Effector memory CD8-positive, alpha-beta T cell (primary cell): ENCODE measurements at places on chromosomes 7 and 10.
A peak's percentile ranks its signal among the peaks of the same experiment; 100 is the strongest.

GRCh38 chr7:47941136-47941844 is 7.0 kb downstream of the PKD1L1 start:
- no peak overlapping the region for H3K27ac ChIP-seq
- H3K4me1 ChIP-seq: no peaks in the 10 kb centered on the region
- DNase-seq: no peak
- no peak overlapping the region for H3K4me3 ChIP-seq
- no peaks in the 10 kb centered on the region for H3K36me3 ChIP-seq

- H3K4me3 ChIP-seq: no peak overlapping the region
- no peak overlapping the region for H3K27ac ChIP-seq
- no peaks in the 10 kb centered on the region for H3K36me3 ChIP-seq
Measured at GRCh38 chr7:53431901-53432300, 396.5 kb downstream of the POM121L12 start.

DNA sequence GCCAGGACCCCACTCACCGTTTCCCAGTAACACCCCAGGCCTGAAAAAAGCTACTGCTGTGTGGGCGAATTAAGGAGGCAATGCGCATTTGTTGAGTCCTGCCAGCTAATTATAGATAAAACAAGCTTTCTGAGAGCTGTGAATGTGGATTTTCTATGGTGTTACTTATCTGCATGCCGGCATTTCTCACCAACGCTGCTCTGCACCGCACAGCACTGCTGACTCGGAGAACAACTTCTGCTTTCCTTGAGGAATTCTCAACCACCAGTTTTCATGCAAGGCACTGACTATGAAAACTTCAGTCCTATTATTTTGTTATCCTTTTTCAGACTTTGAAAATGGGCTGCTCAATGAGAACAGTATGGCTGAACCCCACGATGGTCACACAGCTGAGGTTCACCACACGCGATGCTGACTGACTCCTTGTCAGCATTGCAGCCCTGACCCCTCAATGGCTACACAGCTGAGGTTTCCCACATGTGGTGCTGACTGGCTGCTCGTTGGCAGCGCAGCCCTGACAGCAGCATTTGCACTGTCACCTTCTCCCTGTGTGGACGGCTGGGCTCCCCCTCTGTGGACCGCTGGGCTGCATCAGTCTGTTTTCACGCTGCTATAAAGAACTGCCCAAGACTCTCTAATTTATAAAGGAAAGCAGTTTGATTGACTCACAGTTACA is 190.6 kb downstream of the DIP2C start:
- H3K27ac ChIP-seq: peak overlapping the region; percentile 30
- H3K27me3 ChIP-seq: peaks cover 21% of the 10 kb centered on the region
- no peaks in the 10 kb centered on the region for H3K36me3 ChIP-seq
- no peak overlapping the region for H3K4me3 ChIP-seq
- H3K4me1 ChIP-seq: peaks cover 13% of the 10 kb centered on the region

DNA sequence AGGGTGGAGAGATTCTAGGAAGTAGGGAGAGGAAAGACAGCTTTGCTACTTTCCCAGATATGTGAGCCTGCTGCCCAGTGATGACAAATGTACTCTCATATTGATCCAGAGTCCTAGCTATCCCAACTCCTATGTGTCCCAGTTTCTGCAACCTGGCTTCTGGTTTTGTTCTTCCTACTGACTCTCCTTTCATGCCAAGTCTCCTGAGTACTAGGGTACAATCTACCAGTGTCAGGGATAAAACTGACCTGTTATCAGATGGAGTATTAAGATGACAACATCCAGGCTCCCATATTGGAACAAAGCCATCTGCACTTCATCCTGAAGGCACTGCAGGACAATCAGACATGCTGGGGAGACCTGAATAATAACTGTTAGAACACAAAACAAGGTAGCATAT is 233.7 kb upstream of the PHYHIPL start:
- no peak overlapping the region for H3K27ac ChIP-seq
- H3K4me3 ChIP-seq: no peak overlapping the region
- no peaks in the 10 kb centered on the region for H3K27me3 ChIP-seq
- H3K36me3 ChIP-seq: no peaks in the 10 kb centered on the region
- DNase-seq: no peak
- H3K4me1 ChIP-seq: no peaks in the 10 kb centered on the region

DNA sequence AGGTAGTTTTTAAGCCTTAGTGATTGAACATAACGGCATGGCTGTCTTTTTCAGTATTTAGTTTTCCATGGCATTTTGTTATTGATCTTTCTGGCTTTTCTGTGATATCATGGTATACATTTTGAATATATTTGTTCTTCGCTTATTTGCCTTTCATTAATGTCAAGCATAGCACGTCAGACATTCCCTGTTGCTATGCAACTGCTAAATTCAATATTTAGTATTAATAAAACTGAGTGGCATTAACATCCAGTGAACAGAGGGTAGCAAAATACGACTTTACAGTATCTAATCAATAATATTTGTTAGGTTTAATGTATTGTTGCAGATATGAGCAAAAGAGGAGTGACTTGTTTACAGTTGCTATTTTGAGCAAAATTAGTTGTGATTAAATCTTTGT is 72.5 kb downstream of the LCOR start:
- H3K27me3 ChIP-seq: no peaks in the 10 kb centered on the region
- peaks cover 47% of the 10 kb centered on the region for H3K4me1 ChIP-seq
- H3K27ac ChIP-seq: no peak overlapping the region

DNA sequence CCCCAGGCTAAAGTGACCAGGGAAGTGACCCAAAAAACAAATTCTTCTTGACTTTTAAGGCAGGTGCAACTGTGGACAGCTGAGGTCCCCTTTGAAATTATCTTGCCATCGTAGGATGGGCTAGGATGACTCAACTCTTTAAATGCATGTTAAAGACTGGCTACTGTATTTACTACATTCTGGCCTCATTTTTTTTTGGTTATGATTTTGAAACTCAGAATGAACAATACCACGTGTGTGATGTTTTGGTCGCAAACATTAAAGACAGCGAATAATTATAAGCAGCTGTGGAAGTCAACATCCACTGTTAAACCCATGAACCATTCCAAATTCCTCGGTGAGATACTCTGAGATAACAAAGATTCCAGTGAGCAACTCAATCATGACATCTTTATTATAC is 1.2 kb upstream of the SLC13A4 start:
- peaks cover 33% of the 10 kb centered on the region for H3K27me3 ChIP-seq
- no peak overlapping the region for H3K27ac ChIP-seq
- H3K4me1 ChIP-seq: no peaks in the 10 kb centered on the region
- no peak overlapping the region for H3K4me3 ChIP-seq

GRCh38 chr10:114654822-114655575 is 3.1 kb downstream of the ABLIM1 start:
- peaks cover 3% of the 10 kb centered on the region for H3K36me3 ChIP-seq
- no peak overlapping the region for H3K27ac ChIP-seq
- H3K4me3 ChIP-seq: no peak overlapping the region
- DNase-seq: no peak
- peaks cover 12% of the 10 kb centered on the region for H3K27me3 ChIP-seq

- no peak for DNase-seq
- H3K4me3 ChIP-seq: no peak overlapping the region
- H3K4me1 ChIP-seq: no peaks in the 10 kb centered on the region
- no peaks in the 10 kb centered on the region for H3K36me3 ChIP-seq
Measured at GRCh38 chr7:128728598-128728997, 10.6 kb upstream of the CALU start.

GRCh38 chr7:36083626-36084380 is 69.3 kb upstream of the EEPD1 start:
- peaks cover 18% of the 10 kb centered on the region for H3K27me3 ChIP-seq
- no peaks in the 10 kb centered on the region for H3K4me1 ChIP-seq
- no peak for DNase-seq
- no peaks in the 10 kb centered on the region for H3K36me3 ChIP-seq

- peaks cover 11% of the 10 kb centered on the region for H3K27me3 ChIP-seq
- H3K4me1 ChIP-seq: no peaks in the 10 kb centered on the region
- H3K36me3 ChIP-seq: no peaks in the 10 kb centered on the region
- no peak for DNase-seq
- H3K27ac ChIP-seq: no peak overlapping the region
Measured at GRCh38 chr10:130000918-130001317, 36.8 kb upstream of the EBF3 start.

GRCh38 chr7:27125986-27126394 is 4.6 kb downstream of the HOXA4 start:
- no peak for DNase-seq
- no peak overlapping the region for H3K27ac ChIP-seq
- H3K27me3 ChIP-seq: peaks cover 54% of the 10 kb centered on the region
- no peak overlapping the region for H3K4me3 ChIP-seq
- H3K4me1 ChIP-seq: no peaks in the 10 kb centered on the region
- peaks cover 4% of the 10 kb centered on the region for H3K36me3 ChIP-seq

DNA sequence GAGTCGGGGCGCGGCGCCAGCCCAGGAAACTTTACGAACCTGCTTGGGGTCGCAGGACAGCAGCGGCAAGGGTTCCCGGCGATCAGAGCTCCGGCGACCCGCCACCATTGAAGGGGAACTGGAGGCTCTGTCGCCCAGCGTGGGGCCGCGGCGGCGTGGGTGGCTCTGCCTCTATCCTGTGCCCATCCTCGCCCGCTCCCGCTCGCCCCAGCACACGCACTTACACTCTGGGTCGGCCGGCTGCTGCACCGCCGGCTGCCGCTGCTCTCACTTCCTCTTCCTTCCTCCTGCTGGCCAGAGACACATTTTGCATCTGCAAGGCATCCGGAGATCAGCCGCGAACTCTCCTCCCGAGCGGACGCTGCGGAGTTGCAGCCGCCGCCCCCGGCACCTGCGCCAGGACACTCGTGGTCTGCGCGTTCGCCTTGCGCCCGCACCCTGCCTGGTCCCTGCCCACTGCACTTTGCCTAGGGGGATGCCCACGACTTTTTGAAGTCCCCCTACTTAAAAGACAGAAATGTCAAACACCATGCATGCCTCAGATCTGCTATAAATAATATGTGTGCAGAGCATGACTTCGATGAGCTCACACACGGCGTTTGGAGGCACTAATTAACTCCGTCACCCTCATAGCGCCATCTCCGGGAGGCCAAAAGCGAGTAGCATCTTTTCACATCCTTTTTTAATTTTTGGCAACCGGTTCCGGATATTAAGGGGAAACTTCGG is at the start of gene ELMO1:
TSS of gene ELMO1 (minus strand) at position 229 of the 726 bp plus-strand sequence. CDS start 106,174 bp downstream, outside the sequence.
- H3K27me3 ChIP-seq: no peaks in the 10 kb centered on the region
- DNase-seq: peak; percentile 75
- H3K4me1 ChIP-seq: peaks cover 28% of the 10 kb centered on the region
- peak within 1 kb of the TSS; percentile 95 for H3K27ac ChIP-seq

- no peak overlapping the region for H3K27ac ChIP-seq
- peaks cover 2% of the 10 kb centered on the region for H3K4me1 ChIP-seq
- DNase-seq: no peak
- H3K36me3 ChIP-seq: no peaks in the 10 kb centered on the region
- no peak overlapping the region for H3K4me3 ChIP-seq
- H3K27me3 ChIP-seq: peaks cover 43% of the 10 kb centered on the region
Measured at GRCh38 chr10:50997461-50997860, 76.8 kb upstream of the PRKG1 start.
